ENCODE measurements at places on chromosomes 12 and 14.

GRCh38 chr12:128840862-128841468 lies 12.3 kb upstream of the GLT1D1 start:
- DNase-seq: no peak

GRCh38 chr14:50379563-50379962 lies 17.1 kb downstream of the CDKL1 start:
- no peak for DNase-seq

GRCh38 chr12:26867080-26867479 lies 34.1 kb upstream of the ITPR2 start:
- DNase-seq: no peak

DNA sequence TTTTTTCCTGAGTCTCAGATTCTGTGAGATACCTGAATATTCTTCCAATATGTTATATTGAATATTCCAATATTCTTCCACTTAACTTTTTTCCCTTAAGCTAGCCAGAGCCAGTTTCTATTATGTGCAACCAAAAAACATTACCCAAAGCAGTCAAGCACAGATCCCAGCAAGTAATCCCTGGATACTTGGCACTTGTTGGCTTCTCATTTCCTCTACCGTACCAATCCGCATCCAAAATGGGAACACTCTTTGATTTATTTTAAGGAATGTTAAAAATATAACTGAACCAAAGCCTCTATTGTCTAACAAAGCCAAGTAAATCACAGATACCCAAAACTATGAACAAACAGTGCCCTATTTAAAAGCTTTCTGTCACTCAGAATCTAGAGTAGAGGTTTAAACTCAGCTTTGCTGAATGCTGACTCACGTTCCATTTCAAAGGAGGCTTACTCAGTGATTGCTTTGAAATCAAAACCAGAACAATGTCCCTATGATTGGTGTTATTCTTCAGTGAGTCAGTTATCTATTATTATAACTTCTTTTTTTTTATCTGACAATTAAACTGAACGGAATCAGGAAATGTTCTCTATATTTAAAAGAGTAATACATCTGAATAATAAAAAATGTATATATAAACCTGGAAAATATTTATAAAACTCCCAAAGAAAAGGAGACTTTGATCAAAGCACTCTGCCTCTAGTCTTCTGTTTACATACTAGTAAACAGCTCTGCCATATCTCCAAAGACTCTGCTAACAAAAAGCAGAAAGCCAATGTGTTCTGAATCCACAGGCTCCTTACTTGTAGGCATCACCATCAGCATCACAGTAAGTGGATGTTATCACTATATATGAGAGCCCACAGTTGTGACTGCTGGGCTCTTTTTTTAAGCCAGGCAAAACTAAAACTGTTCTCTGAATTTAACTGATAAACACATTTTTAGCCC lies 360.8 kb downstream of the CCDC91 start:
- DNase-seq: no peak

GRCh38 chr12:42284157-42284556 lies 41.7 kb downstream of the ZCRB1 start:
- DNase-seq: no peak

DNA sequence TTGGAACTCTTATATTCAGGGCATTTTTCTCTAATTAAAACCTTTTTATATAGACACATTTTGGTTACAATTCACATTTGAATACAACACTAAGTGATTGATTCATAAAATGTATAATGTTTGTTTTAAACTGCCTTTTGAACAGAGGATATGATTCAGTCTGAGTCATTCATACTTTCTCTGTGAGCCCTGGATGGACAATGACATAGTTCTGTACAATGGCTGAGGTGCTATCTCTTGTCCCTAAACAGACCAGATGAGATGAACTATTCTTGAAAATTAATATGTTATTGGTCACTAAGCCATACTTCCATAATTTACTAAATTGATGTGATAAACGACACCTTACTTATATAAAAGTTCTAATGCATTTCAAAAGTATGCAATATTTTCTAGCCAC lies 199.7 kb upstream of the ATXN7L3B start:
- DNase-seq: no peak

DNA sequence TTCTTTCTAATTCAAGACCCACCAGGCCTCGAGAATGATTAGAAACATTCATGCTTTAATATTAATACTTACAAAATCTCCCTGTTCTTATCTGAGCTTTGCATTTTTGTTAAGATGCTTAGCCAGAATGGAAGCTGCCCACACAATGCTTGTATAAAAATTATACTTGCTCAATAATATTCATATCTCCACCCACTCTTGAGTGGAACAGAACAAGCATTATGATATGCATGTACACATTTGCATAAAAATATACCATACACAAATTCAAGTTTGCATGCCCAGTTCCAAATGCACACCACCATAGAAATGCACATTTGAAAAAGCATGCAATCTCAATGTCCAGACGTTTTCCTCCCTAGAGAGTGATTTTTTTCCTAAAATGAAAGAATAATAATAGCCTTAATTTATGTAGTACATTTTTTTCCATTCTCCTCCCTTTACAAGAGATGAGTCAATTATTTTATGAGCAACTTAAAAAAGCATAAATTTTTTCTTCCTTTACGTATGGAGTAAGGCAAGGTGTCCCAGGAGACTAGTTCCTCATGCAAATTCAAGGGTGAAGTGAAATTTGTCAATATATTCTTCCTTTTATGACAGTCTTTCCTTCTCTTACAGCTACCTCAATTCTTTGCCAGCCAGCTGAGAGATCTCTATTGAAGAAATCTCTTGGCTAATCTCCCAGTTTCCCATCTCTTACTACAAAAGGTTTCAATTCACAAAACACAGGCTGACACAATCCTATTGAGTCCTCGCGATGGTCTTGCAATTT lies 313.1 kb upstream of the GARIN6 start:
- DNase-seq: no peak

DNA sequence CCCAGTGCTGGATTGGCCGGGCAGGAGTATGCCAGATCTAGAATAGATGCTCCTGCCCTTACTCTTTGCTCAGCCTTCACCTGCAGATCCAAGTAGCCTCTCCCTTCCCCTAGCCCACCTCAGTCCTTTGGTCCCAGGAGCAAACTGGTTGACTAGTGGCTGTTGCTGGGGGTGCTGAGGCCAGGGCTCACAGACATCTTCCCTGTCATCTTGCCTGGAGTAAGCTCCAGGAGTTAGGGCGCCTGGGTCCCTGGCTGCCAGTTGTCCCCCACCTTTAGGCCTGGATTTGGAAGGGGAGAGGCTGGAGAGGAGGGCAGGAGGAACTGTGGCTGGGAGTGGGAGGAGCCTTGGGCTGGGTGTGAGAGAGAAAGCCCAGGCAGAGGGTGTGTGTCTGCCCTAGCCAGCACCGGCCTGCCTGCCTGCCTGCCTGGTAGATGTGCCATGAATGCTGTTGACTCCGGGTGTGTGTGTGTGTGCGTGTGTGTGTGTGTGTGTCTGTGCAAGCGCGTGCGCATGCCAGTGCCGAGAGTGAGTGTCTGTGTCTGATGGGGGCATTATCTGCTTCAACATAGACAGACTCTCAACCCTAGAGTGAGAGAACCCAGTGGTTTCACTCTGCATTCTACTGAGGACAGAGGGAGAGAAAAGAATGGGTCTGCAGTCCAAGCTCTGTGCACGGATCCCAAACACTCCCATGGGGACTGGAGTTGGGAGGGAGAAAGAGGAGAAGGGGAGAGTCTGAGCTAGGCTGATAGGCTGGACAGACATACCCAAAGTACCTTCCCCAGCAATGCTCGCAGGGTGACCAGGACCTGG lies 845 bp upstream of the RARG start:
- no peak for DNase-seq

GRCh38 chr14:21040370-21040925 lies 1.7 kb upstream of the RNASE7 start:
- DNase-seq: no peak

DNA sequence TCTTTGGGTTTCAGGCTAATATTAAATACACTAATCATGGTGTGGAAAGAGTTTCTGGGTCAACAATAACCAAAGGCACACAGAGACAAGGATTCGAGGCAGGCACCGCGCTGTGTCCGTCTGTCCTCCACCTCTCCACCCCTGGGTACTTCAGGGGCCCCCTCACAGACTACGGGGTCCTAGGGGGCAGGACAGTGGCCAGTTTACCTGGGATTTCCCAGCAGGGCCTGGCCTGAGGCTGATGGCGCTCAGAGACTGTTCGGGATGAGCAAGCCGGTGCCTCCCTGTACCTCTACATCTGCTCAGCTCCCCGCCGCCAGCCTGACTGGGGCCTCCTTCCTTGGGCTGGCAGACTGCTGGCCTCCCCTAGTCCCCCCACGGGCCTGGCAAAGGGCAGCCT lies 18.1 kb upstream of the EIF5 start:
- DNase-seq: no peak

- no peak for DNase-seq
Observed at GRCh38 chr14:40268236-40268635, 836.0 kb upstream of the FBXO33 start.

DNA sequence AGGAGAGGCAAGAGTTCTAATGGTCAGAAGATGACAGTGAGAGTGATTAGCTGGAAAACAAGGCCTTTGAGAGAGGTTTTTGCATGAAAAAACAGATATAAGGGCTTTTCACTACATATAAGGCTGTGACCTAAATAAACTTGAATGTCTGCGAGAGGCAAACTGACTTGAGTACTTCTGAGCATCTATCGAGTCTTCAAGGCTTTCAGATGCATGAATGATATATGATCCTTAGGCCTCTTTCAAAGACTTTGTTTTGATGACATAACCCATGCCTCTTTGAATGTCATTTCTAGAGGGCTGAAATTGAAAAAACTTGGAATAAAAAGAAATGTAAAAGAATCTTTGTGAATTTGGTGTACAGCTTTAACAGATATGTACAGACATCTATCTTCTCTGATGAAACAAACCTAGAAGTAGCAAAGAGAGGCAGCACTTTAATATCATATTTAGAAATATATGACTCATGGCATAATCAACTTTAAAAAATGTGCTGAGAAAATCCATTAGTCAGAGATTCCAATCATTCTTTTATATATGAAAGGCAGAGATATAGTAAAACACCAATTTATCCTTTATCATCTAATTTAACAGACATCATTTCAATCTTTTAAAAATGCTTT lies 72.6 kb downstream of the PPM1H start:
- no peak for DNase-seq

- no peak for DNase-seq
Observed at GRCh38 chr14:24160499-24160849, 591 bp upstream of the IRF9 start.

DNA sequence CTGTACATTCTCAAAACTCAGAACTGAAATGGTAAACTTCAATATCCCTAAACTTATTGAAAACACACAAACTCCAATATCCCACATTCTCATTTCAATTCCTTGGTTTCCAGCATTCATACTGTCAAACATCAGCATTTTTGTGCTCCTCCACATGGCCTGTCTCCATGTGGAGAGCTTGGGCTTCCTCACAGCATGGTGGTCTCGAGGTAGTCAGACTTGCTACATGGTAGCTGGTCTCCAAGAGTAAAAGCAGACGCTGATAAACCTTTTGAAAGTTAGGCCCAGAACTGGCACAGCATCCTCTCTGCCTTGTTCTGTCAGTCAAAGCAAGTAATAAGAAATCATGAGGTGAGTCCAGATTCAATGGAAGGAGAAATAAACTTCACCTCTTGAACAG lies 70.5 kb downstream of the VCPKMT start:
- DNase-seq: no peak

DNA sequence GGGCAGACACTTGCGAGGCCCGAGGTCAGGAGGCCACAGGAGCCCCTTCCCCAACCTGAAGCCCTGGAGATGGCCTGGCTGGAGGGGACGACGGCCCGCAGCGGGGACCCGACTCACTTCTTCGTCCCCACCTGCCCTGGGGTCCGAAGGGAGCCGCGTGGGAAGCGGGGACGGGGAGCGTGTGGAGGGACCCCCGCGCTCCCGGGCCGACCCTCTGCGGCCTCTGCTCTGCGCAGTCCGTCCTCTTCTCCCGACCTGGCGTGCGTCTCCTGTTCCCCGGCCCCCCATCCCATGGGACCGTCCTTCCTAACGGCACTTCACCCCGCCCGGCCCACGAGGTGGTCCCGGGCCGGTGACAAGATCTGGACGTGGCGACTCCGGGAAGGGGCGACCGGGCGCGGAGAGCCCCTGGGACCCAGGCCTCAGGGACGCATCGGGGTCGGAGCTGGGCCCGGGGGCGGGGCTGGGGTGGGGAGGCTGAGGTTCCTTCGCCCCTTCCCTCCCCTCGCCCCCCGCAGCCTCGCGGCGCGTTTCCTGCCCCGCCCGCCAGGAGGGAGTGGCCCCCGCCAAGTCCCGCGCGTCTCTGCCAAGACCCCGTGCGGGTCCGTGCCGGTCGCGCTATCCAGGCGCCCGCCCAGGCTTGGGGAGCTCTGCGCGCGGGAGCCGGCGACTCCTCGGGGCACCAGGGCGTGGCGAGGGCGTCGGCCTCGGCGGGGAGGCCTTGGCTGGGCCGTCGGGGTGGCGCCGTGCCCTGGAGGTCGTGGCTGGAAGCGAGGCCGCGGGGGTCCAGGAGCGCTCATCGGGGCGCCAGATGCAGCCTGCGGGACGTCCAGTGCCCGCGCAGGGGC lies 97.1 kb downstream of the TNFAIP2 start:
- DNase-seq: no peak

DNA sequence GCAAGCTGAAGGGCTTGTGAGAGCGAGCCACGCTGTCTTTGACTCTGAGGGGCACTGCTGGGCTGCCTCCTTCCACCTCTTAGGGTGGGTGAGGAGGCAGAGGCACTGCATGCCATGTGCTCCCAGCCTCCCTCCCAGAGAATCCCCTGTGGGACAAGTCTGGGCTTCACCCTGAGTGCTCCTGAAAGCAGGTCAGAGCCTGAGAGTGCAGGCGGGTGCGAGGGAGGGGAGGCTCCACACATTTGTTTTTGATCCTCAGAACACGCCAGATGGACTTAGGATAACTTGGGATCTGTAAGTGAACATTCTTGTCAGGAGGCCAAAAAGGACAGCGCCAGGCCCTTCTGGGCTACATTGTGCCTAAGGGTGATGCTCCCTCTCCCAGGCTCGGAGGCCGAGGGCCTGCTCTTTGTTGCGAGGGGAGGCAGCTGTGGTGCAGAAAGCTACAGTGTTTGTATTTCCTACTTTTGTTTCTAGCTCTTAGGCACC lies 155.4 kb downstream of the TMX1 start:
- no peak for DNase-seq

DNA sequence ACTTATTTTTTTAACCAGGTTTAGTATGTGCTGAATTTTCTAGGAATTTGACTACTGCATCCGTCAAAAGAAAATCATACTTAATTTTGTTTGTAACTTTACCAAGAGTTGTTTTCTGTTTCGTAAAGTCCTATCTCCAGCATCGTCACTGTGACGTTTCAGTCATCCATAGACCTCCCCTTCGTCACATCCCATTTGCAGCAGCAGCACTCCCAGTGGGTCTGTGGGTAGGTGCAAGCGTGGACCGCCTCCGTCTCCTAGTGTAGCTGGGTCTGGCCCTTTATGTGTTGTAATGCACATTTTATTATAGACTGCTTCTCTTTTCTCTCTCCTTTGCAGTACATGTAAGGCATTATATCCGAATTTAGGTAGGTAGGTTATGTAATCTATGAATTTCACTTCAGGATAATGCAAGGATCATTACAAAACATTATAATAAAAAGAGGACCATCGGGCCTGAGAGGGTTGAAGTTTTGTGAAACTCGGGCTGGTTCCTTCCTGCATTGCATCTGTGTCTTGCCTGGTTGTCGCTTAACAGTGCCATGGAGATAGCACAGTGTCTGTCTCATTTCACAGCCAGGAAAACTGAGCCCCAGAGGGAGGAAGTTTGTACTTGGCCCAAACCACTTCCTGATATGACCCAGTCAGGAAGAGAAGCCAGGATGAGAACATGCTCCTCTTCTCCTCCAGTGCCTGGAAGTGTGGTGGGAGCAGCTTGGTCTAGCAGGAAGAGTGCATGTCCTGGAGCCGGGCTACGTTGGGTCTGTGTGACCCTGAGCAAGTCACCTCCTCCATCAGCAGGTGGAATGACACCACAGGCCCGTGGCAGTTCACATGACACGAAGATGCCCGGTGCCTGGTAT lies 41.3 kb downstream of the EVL start:
- DNase-seq: no peak

Data from stimulated activated CD8-positive, alpha-beta memory T cell treated with anti-CD3 and anti-CD28 coated beads, Interleukin-12 subunit alpha, Interleukin-12 subunit beta, amount 100 ng/mL, for 4 hours (primary cell).